ENCODE measurements at places on chromosomes 1 and 21.

DNA sequence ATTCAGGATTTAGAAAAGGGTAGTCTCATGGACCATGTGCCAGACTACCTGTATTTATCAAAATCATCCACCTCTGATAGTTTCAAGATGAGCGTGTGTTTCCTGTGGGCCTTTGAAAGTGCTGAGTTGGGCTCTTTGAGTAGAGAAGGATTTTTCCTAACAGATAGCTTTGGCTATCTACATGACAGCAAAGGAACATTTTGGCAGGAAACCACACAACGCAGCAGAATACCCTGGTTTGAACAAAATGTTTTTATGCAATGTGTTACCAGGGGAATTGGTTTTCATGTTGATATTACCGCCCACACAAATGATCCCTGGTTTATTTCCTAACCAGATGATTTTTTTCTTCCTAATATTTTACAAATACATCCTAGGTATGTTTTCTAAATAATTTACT is 431.4 kb downstream of the NEGR1 start:
- DNase-seq, result no peak

DNA sequence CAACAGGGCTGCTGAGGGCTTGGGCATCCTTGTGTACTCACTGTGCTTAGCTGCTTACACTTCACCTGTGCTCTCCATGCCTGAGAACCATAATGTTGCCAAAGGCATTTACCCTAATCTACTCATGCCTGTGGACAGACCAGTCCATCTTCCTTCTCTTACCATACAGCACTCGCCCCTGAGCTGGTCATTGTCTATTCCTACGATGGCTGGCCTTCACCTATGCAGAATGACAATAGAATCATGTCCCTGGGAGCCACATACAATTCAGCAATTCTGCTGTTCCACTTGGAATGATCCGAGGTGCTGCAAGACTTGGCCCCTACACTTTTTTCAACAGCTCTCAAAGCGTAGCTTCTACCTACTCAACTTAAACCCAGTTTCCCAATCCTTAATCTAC is 96.5 kb downstream of the PAPPA2 start:
- no peak for DNase-seq

DNA sequence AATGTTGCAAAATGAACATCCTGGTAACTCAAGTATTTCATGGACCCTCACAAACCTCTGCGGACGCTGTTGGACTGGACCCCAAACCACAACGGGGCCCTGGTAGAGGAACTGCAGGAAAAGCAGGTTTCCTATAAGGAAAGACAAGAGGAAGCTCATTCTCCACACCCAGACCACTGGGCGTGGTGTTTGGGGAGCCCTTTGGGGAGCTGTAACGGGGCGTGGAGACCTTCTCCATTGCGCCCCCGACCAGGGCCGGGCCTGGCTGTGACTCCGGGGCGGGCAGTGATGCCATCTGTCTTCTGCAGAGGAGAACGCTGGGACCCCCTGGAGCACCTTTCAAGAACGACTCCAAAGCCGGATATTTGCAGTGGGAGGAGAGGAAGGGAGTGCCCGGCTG is 30.0 kb upstream of the AGPAT3 start:
- DNase-seq, result no peak

DNA sequence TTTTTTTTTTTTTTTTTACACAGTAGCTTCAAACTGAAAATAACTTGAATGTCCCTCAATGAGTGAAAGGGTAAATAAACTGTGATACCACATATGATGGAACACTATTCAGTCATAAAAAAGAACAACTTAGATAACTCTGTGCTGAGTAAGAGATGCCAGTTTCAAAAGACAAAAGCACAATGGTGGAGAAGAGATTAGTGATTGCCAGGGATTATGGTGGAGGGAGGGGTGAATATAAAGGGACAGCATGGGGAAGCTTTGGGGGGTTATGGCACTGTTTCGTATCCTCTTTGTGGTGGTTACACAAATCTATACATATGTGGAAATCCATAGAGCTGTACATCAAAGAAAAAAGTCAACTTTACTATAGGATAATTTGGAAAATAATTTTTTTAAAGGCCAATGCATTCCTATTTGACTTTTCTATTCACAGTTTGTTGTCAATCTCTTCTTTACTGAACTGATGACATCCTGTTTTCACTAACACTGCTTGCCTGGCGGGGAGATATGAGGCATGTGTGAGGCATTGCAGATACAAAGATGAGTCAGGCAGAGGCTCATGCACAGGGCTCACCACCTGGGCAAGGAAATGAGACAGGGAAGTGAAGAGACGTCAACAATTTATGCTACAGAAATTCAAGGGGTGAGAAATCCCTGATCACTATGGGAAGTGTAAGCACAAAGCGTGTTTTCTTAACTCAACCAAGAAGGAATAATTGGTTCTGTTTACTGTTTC is 302.7 kb downstream of the DUSP10 start:
- DNase-seq, result no peak

- DNase-seq, result no peak
Measured at GRCh38 chr1:59752556-59753414, 62.0 kb upstream of the HOOK1 start.

- DNase-seq, result no peak
Measured at GRCh38 chr1:145758116-145758515, 38.8 kb downstream of the CD160 start.

DNA sequence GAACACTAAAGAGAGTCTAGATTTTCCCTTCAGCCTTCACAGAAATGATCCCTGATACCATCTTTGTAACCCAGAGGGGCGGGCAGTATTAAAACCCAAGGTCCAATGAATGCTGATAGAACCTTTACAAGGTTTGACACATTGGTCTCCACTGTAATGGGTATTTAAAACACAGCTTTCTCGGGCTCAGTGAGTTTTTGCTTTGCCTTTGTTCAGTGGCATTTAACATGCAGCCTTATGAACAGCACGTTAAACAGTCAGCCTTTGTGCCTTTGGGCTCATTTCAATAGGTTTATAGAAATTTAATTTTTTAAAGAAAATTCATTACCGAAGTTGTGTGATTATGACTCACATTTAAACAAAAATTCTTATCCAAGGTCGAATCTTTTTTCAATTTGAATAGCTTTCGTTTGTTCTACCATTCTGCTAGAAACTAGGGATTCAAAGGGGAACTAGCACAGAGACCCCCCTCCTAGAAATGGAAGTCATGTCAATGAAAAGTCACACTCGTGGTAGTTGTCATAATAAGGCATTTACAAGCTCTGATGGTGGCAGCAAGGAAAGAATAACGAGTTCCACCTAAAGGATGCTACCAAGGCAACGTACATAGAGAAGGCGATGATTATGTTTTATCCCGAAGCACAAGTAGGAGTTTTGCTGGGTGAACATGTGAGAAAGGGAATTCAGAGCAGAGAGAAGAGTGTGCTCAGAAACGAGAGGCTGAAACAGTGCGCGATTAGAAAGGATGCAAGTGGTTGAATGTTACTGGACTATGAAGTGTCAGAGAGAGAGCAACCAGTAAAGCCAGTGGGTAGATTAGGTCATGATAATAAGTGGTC is 66.2 kb downstream of the SGIP1 start:
- DNase-seq, result no peak

- no peak for DNase-seq
Measured at GRCh38 chr1:18447509-18448220, 33.1 kb upstream of the KLHDC7A start.

DNA sequence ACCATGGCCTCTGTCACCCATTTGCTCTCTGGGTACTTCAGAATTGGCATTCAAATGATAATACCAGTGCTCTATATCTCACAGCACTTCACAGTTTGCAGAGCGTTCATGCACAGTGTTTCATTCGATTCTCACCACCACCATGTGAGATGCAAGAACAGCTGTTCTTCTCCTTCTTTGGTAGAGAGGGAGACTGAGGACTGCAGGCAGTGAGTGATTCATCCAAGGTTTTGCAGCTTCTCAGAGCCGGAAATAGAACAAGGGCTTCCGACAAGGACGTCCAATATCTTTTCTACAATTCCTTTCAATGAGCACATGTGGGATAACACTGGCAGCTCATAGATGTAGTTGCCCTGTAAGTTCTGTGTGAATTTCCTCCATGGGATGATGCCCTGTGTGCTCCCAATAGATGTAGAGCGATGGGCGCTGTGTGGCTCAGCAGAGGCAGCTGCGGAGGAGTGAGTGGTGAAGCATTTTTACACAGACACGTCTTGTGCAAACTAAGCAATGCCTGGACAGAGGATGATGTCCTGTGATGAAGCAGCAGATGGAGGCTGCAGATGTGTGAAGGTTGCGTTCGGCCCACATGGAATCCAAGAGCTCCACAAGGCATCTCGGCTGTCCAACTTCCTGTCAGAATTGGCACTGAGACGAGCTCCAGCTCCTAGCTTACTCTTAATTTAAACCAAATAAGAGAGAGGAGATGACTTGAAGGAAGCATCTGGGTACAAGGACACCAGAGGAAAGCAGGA is 24.9 kb downstream of the MT1HL1 start:
- no peak for DNase-seq

DNA sequence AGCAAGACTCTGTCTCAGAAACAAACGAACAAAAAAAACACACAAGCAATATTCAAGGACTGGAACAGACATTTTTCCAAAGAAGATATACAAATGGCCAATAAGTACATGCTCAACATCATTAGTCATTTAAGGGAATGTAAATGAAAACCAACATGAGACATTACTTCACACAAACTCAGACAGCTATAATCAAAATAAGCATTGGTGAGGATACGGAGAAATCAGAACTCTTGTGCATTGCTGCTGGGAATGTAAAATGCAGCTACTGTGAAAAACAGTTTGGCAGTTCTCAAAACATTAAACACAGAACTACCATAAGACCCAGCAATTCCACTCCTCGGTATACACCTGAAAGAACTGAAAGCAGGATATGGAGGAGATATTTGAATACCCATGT is 15.4 kb downstream of the NOL9 start:
- no peak for DNase-seq

GRCh38 chr1:218414060-218414728 is 69.1 kb downstream of the TGFB2 start:
- DNase-seq, result no peak

DNA sequence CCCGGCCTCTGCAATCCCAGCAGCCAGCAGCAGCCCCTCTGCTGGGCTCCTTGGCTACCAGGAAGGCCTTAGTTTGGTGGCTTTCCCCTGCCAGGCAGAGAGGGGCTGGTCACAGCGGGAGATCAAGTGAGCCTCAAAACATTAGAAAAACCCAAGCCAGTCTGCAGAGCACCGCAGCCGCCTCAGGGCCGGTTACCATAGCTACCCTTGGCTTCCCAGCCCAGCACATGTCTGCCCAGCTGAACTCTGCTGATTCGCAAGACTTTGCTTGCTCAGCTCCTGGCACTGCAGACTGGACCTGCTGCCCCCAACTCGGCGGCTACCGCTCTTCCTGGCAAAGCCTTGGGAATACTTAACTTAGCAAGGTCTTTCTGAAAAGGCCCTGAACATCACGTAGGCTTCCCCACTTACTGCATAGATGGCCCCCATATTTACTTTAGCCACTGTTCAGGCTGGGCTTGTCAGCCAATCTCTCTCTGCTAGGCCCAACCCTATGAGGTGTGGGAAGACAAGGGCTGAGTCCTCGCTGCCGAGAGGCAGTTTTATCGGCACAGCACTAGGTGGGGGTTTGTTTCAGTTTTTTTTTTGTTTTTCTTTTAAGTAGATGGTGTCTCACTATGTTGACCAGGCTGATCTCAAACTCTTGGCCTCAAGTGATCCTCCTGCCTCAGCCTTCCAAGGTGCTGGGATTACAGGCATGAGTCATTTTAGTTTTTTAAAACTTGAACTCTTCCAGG is 28.6 kb upstream of the PLEKHG5 start:
- no peak for DNase-seq

GRCh38 chr1:67590329-67590728 is 94.7 kb upstream of the GADD45A start:
- no peak for DNase-seq

- no peak for DNase-seq
Measured at GRCh38 chr21:44758141-44758561, 43.5 kb downstream of the UBE2G2 start.

GRCh38 chr1:59057796-59058195 is 239.1 kb upstream of the FGGY start:
- no peak for DNase-seq
